ENCODE measurements at places on chromosomes 16 and 17.

DNA sequence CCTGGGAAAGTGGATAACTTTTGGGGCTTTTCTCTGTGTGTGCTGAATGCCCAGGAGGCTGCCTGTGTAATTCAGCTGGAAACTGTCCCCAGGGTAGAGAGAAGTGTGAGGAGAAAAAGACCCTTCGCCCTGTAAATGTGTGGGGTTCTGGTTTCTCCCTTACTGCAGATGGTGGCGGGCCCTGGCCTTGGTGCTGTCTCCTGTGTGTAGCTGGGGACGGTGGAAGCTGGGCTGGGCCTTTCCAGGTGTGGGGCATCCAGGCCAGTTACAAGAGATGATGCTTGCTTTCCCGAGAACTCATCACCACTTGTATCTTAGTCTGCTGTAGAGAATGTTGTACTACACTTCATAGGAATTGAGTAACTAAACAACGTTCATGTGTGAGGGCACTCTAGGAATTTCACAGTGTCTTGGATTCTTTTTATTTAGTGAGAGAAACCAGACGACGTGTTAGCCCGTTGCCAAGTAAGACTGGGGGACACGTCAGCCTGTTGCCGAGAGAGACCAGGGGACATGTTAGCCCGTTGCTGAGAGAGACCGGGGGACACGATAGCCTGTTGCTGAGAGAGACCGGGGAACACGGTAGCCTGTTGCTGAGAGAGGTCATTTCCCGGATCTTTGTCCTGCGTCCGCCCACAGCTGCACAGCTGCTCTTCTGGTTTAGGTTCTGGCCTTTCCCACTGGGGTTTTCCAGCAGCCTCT, 43.1 kb downstream of the TBCD start:
- DNase-seq, result no peak

- no peak for DNase-seq
Measured at GRCh38 chr16:58499092-58499511, 841 bp upstream of the NDRG4 start.

DNA sequence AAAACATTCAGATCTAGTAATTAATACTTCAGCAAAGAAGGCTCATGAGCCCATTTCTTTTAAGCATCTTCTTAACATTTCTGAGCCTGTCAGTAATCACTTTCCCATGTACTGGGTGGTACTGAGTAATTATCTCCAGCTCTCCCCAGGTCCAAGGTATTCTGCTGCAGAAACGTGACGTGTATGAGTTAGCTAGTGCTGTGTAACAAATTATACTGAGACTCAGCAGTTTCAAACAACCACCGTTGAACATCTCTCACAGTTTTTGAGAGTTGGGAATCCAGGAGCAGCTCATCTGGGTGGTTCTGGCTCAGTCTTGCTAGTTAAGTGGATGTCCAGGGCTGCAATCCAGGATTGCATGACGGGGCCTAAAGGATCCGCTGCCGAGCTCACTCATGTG, 25.2 kb downstream of the C16orf95 start:
- DNase-seq, result no peak

DNA sequence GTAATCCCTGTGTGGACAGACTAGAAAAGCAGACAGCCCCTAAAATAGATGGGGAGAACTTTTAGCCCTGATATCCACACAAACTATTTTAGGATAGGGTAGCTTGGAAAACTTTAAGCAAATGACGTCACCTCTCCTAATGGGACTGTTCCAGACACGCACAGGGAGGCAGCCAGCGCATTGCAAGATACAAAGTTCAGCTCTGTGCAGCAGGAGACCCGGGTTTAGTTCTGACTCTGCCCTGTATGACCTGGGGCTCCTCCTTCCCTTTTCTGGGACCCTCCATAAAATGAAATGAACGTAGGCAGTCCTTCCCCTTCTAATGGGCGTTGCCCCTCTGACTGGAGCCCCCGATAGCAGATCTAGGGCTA, 6.3 kb downstream of the ZNF689 start:
- no peak for DNase-seq

GRCh38 chr17:28379814-28380801, 8.6 kb downstream of the SARM1 start:
- DNase-seq, result no peak

GRCh38 chr16:87201790-87202189, 115.4 kb downstream of the C16orf95 start:
- DNase-seq, result no peak

GRCh38 chr17:14921936-14922335, 343.2 kb downstream of the PMP22 start:
- DNase-seq, result no peak

GRCh38 chr17:72886622-72887021, 205.9 kb downstream of the SLC39A11 start:
- no peak for DNase-seq

GRCh38 chr17:76820039-76820438, 48.2 kb upstream of the MGAT5B start:
- DNase-seq, result no peak

DNA sequence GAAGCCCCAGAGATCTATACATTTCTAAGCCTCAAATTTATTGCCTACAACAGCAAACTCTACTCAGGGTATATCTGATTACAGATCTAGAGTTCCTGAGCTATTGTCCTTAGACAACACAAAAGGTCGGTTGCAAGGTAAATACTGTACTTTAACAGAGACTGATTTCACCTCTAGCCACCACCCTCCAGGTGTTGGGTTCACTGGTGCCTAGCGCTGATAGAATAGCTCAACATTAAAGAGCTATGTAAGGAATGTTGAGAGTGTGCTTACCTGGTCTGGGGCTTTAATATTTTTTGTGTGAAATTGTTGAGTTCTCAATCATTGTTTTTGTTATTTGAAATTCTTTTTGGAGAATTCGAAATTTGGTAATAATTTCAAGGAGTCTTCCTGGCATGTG, 277.0 kb upstream of the PSMD7 start:
- DNase-seq, result no peak

- DNase-seq, result no peak
Measured at GRCh38 chr17:73280191-73280590, 18.5 kb upstream of the CPSF4L start.

GRCh38 chr17:607361-608147, 107.1 kb downstream of the VPS53 start:
- DNase-seq, result no peak

GRCh38 chr16:83002351-83003334, 375.9 kb downstream of the CDH13 start:
- no peak for DNase-seq

GRCh38 chr17:75876938-75877751, 1.2 kb downstream of the TRIM47 start:
- peak; percentile 56 for DNase-seq

DNA sequence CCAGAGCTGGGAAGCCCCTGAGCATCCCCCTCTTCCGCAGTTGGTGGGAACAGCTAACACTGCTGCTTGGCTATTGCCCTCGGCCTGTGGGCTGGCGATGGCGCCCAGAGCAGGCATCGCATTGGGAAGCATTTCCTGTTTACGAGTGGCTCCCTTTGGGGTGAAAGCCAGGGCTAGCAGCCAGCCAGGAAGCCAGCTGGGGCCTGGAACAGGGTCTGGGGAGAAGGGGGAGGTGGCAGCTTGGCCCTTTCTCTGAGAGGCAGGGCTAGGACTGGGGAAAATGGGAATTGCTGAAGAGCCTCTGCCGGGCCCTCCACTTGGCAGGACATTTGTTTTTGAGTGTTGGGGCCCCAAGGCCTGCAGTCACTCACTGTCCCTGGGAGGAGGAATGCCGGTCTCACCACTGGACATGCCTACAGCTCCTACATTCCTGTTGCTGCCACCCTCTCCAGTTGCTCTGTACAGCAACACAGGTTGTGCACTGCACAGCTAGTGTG, 2.4 kb upstream of the MTSS2 start:
- peak; percentile 25 for DNase-seq

DNA sequence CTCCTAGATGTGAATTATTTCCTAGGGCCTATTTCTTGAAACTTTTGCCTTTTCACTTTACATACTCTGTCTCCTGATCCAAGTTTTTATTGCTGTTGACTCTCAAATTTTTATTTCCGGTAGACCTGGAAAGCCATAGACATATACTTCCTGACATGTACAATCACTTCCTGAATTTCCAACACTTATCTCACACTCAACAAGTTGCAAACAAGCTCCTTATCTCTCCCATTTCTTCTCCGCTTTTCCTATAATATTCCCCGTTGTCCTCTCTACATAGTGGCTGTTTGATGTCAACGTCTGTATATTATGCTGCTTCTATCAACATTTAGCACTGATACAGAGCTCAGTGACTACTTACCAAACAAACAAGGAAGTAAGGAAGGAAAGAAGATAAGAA, 59.3 kb downstream of the IKZF3 start:
- DNase-seq, result no peak

GRCh38 chr16:57991551-57992059, 8.9 kb downstream of the ZNF319 start:
- no peak for DNase-seq

GRCh38 chr17:44348234-44348987, 3.3 kb downstream of the GRN start:
- DNase-seq, result no peak

- DNase-seq, result no peak
Measured at GRCh38 chr16:15643946-15644250, 944 bp upstream of the MARF1 start.

- DNase-seq, result no peak
Measured at GRCh38 chr16:67430977-67431774, at the start of gene HSD11B2. Gene HSD11B2, plus strand, starts transcription at chr16:67431121. Its CDS starts 128 bp downstream, at chr16:67431249.

GRCh38 chr17:18044609-18045008, 5.4 kb downstream of the GID4 start:
- no peak for DNase-seq

GRCh38 chr17:225551-225950, 44.1 kb upstream of the DOC2B start:
- DNase-seq, result no peak

GRCh38 chr17:7056386-7056785, 12.5 kb upstream of the SLC16A11 start:
- DNase-seq, result no peak

DNA sequence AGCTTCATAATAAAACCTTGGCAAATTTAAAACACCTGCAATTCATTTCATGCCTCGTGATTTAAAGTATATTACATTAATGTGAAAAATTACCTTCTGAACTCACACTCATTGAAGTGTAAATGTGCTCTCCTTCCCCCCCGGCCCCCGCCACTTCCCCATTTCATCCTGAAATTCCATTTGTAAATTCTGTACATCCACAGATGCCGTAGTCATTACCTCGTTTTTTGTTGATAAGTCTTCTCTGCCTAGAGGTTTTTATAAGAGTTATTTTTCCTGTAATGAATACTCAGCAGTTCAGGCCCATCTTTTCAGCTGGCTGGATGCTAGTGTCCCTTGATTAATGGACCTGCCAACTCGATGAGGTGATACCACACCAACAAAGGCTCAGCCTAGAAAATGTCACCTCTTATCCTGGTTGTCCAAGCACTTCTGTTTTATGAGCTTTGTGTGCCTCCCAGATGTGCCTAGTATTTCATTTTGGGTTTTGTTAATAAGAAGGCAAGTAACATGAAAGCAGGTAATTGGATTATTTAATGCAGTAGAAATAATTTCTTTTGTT, 64.8 kb upstream of the KIFC3 start:
- no peak for DNase-seq

DNA sequence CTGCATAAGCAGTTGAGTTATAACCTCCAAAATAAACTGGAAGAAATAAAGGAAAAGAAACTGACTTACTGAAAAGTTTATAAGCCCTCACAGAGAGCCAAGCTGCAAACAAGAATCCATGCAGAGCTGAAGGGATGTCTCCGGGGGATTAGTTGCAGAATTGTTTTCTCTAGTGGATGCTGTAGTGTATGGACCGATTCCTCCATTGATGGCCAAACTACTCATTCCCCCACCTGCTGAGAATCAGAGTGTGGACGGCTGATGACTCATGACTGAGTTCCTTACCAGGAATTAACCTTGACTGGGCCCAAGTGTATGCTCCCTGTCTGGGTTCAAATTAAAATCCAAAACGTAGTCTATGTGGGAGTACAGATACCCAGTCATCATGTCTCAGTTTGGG, 93.9 kb upstream of the CDH8 start:
- DNase-seq, result no peak

DNA sequence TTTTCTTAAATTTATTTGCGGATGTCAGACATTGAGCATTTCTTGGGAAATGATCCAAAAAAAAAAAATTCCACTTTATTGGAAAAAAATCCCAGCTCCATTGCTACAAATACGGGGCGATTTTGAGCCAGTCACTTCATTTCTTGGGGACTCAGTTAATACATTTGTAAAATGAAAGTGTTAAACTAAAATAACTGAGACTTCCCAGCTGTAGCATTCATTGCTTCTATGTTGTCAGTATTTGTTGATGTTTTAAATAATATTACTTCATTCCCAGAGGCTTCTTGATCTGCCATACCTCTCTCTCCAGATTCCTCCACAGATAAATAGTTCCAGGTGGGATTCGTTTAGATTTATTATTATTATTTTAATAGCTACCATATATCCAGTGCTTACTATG, 77.1 kb upstream of the HS3ST3A1 start:
- no peak for DNase-seq

DNA sequence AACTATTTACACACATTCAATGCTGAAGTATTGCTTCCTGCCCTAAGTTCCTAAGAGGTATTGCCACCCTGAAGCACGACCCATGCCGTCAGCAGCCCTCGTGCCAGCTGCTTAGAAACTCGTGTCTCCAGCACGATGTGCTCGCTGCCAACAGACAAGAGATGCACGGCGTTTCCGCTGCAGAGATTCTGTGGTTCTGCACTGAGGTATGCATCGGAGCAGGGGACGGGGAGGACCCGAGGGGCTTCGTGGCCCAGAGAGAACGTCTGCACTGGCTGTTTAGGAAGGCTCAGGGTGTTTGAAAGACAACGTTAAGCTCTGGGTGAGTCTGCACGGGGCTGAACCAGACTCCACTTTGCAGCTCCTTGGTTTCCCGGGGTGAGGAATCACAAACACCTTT, 82.7 kb upstream of the CREBBP start:
- DNase-seq, result no peak

- no peak for DNase-seq
Measured at GRCh38 chr17:17021194-17021863, 20.9 kb upstream of the MPRIP start.

DNA sequence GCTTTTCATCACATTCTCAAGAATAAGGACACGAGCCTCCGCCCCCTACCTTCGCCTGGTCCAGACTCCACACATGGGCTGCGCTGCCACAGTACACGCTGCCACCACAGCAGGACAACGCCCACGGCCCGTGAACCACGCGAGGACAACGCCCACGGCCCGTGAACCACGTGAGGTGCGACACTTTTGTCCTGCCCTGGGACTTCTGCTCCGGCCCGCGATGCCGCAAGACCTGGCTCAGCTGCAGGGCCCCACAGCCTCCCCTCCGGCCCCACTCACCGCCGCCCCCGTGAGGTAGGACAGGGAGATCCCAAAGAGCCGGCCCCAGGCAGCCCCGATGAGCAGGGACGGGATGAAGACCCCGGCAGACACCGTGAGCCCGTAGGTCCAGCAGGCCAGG, 5.9 kb upstream of the CCDC154 start:
- no peak for DNase-seq

- DNase-seq, result no peak
Measured at GRCh38 chr17:33113991-33114370, 122.3 kb downstream of the SPACA3 start.

DNA sequence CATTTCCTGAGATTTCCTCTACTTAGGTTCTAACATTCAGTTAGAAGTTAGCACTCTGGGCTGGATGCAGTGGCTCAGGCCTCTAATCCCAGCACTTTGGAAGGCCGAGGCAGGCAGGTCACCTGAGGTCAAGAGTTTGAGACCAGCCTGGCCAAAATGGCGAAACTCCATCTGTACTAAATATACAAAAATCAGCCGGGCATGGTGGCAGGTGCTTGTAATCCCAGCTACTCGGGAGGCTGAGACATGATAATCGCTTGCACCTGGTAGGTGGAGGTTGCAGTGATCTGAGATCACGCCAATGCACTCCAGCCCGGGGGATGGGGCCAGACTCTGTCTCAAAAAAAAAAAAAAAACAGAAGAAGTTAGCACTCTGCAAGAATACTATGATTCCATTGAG, 1430.9 kb downstream of the CDH11 start:
- no peak for DNase-seq
